ENCODE measurements at places on chromosomes 4 and X. TPM values are rescaled to one million over a fixed set of nuclear protein-coding genes. Genes with fewer than 3 reads are reported as not detected.

SCFD2 gene
- 37.4 TPM for total RNA-seq

DCTD gene
- total RNA-seq = 58.4 TPM

MMRN1 gene
- 23.6 TPM for total RNA-seq

ABCG2 gene
- 20.2 TPM for total RNA-seq

PPM1K gene
- 54.4 TPM for total RNA-seq

PABPC1L2A gene
- not detected for total RNA-seq

AWAT2 gene
- total RNA-seq = not detected

AFM gene
- not detected for total RNA-seq

PAGE4 gene
- not detected for total RNA-seq

FAM184B gene
- total RNA-seq = 20.3 TPM

AFP gene
- total RNA-seq = not detected

MAGEB2 gene
- total RNA-seq = not detected

GPR82 gene
- not detected for total RNA-seq

MAGEA4 gene
- not detected for total RNA-seq

MAP9 gene
- total RNA-seq = 33.0 TPM

DCAF8L2 gene
- total RNA-seq = not detected

ATOH1 gene
- total RNA-seq = not detected

TMPRSS11E gene
- total RNA-seq = not detected

BEX1 gene
- 94.6 TPM for total RNA-seq

TDO2 gene
- 0.82 TPM for total RNA-seq

C4orf50 gene
- 2.0 TPM for total RNA-seq

LINC00632 gene
- total RNA-seq = 131 TPM

GLUD2 gene
- 3.7 TPM for total RNA-seq

OGT gene
- 221 TPM for total RNA-seq

MAB21L2 gene
- total RNA-seq = 47.0 TPM

EFHC2 gene
- total RNA-seq = 4.4 TPM

DAPP1 gene
- 3.1 TPM for total RNA-seq

BBS7 gene
- 51.6 TPM for total RNA-seq

NPY1R gene
- total RNA-seq = 12.4 TPM

ADH1A gene
- not detected for total RNA-seq

NAA10 gene
- total RNA-seq = 35.3 TPM

VEGFC gene
- total RNA-seq = 10.6 TPM

RASSF6 gene
- 4.2 TPM for total RNA-seq

ARMCX4 gene
- total RNA-seq = 23.3 TPM
